ENCODE measurements at places on chromosomes 3 and 15. TPM values are rescaled to one million over a fixed set of nuclear protein-coding genes. Genes with fewer than 3 reads are reported as not detected.

DNA sequence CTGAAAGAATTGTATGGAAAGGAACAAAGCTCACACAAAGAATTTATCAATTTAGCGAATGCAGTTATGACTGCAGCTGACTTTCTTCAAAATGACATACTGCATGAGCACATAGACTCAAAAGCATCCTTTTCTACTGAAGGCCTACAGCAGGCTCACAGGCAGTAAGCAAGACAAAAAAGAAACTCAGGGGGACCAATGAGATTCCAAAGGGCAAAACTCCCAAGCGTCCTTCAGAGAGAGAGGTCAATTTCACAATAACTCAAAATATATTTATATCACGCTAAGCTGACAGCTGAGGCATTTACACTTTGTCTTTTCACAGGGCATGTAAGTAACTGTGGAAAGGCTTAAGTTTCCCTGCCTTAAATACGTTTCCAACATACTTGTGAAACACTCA lies 427.9 kb upstream of the RASGRP1 start:
- H3K4me1 ChIP-seq = no peaks in the 10 kb centered on the region
- H3K27me3 ChIP-seq = no peaks in the 10 kb centered on the region

GRCh38 chr3:139797724-139798343 lies 120.1 kb upstream of the NMNAT3 start:
- peaks cover 6% of the 10 kb centered on the region for H3K27me3 ChIP-seq
- H3K4me3 ChIP-seq = no peak overlapping the region
- DNase-seq = peak; percentile 21
- no peaks in the 10 kb centered on the region for H3K4me1 ChIP-seq
- no peaks in the 10 kb centered on the region for H3K36me3 ChIP-seq

CEMIP gene
- total RNA-seq = 0.61 TPM

GRCh38 chr15:36426691-36427090 lies 152.7 kb upstream of the CDIN1 start:
- H3K27ac ChIP-seq = peak overlapping the region; percentile 95
- no peak overlapping the region for H3K4me3 ChIP-seq
- H3K36me3 ChIP-seq = no peaks in the 10 kb centered on the region
- peaks cover 22% of the 10 kb centered on the region for H3K4me1 ChIP-seq
- no peak for DNase-seq

BDH1 gene
- total RNA-seq = 55.1 TPM

- no peaks in the 10 kb centered on the region for H3K27me3 ChIP-seq
- H3K4me3 ChIP-seq = no peak overlapping the region
- H3K36me3 ChIP-seq = no peaks in the 10 kb centered on the region
- H3K27ac ChIP-seq = peak overlapping the region; percentile 61
- peaks cover 19% of the 10 kb centered on the region for H3K4me1 ChIP-seq
- peak; percentile 63 for DNase-seq
These were observed 227.6 kb upstream of the BHLHE40 start for GRCh38 chr3:4751502-4752101.

GRCh38 chr3:57864853-57865252 lies 108.7 kb downstream of the SLMAP start:
- peaks cover 15% of the 10 kb centered on the region for H3K36me3 ChIP-seq
- H3K27me3 ChIP-seq = no peaks in the 10 kb centered on the region
- no peaks in the 10 kb centered on the region for H3K4me1 ChIP-seq

GRCh38 chr15:80693682-80694610 lies 1.2 kb upstream of the ABHD17C start:
- no peaks in the 10 kb centered on the region for H3K36me3 ChIP-seq
- H3K4me3 ChIP-seq = peak overlapping the region; percentile 82
- peak overlapping the region; percentile 64 for H3K27ac ChIP-seq
- H3K4me1 ChIP-seq = peaks cover 47% of the 10 kb centered on the region
- no peaks in the 10 kb centered on the region for H3K27me3 ChIP-seq

ACTR8 gene
- total RNA-seq = 25.5 TPM

DNA sequence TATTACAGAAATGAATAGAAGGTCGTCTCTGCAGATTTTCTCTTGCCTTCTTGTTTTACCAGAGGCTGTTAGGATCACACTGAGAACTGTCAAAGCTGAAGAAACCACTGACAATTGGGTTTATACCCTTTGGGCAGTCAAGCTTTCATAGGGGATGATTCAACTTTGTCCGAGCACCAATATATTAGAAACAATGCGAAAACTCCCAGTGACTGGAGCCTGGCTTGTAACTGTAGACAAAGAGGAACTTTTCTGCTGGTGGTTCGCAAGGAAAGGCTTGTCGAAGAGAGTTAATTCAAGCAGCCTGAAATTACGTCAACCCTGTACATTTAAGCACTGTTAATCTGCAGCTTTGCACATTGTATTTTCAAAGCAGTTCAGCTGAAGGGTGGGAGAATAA lies 193.2 kb upstream of the ZNF385D start:
- H3K4me3 ChIP-seq = no peak overlapping the region
- H3K4me1 ChIP-seq = no peaks in the 10 kb centered on the region
- no peaks in the 10 kb centered on the region for H3K27me3 ChIP-seq
- H3K27ac ChIP-seq = no peak overlapping the region

DNA sequence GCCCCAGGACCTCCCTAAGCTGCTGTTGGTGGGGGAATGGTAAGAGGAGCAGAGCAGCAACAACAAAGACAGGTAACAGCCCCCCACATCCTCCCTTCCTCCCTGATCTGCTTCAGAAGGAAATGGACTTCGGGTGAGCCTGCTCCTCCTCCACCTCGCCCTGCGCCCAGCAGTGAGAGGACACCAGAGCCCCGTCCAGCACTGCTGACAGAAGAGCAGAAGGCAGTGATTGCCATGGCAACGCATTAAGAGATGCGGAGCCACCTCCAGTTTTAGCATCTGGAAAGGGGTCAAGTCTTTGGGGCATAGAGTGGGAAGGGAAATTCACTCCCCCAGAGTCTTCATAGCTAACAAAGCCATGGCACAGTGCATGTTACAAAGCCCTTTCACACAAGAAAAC lies 77.6 kb upstream of the HRH1 start:
- no peak for DNase-seq
- no peaks in the 10 kb centered on the region for H3K36me3 ChIP-seq
- no peaks in the 10 kb centered on the region for H3K27me3 ChIP-seq
- H3K27ac ChIP-seq = no peak overlapping the region
- no peak overlapping the region for H3K4me3 ChIP-seq
- peaks cover 24% of the 10 kb centered on the region for H3K4me1 ChIP-seq

Data from PC-9 (cell line).